ENCODE measurements at places on chromosomes 7 and 10. TPM values are rescaled to one million over a fixed set of nuclear protein-coding genes. Genes with fewer than 3 reads are reported as not detected.

FOXI2 gene
- not detected for total RNA-seq

PARP12 gene
- total RNA-seq = 4.8 TPM

HTR7 gene
- total RNA-seq = 0.26 TPM

GPR85 gene
- not detected for total RNA-seq

THNSL1 gene
- 3.2 TPM for total RNA-seq

ATP5MK gene
- total RNA-seq = 670 TPM

OR2A5 gene
- total RNA-seq = not detected

DRGX gene
- not detected for total RNA-seq

RAB19 gene
- not detected for total RNA-seq

SLC13A4 gene
- not detected for total RNA-seq

LRRC18 gene
- total RNA-seq = not detected

FIGNL1 gene
- total RNA-seq = 9.5 TPM

PRPS1L1 gene
- total RNA-seq = not detected

TAS2R5 gene
- not detected for total RNA-seq

DNA sequence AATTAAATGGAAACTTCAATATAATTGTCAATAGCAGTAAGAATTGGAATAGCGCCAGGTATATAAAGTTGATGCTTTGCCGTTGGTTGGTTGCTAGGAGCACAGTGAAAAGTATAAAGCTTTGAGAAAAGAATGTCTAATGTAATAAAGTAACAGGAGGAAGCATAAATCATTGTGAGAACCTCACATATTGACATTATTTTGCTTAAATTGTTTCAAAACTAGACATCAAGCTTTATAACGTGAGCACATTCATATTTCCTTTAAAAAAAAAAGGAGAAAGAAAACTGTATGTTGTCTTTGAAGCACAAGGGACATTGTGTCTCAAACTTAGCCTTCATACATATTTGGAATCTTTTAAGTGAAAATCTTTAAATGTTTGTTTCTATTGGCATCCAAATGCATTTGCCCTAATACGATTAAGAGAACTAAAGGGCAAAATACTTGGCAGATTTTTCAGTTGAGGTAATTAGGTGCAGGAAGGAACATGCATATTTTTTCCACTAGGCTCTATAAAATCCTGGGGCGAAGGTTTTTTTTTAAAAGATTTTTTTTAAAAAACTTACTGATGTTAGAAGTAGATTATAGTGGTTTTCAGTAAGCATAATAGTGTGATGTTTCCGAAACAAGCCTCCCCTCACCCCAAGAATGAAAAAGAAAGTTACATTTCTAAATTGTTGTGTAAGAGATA is 92.4 kb downstream of the ARID5B start:
- DNase-seq = no peak

GRCh38 chr7:92720604-92721350 is 115.6 kb downstream of the CDK6 start:
- DNase-seq = no peak

GRCh38 chr10:26837139-26837538 is 23.6 kb downstream of the ABI1 start:
- DNase-seq = no peak

DNA sequence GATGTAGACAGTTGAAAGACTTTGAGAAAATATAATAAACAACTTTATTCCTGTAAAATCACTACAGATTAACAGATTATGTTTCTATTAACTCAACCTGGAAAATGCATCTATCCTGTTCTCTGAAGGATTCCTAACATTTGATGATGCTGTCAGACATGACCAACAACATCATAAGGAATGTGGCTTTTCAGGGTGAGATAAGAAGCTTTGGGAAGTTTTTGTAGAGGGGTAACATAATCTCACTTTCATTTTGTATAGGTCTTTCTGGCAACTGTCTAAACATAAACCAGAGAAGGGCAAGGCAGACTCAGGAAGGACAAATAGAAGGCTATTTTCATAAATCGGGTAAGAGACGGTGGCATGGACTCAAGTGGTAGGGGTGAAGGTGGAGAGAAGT is 112.2 kb downstream of the TES start:
- no peak for DNase-seq

GRCh38 chr7:47688311-47689100 is 106.6 kb upstream of the TNS3 start:
- DNase-seq = no peak

DNA sequence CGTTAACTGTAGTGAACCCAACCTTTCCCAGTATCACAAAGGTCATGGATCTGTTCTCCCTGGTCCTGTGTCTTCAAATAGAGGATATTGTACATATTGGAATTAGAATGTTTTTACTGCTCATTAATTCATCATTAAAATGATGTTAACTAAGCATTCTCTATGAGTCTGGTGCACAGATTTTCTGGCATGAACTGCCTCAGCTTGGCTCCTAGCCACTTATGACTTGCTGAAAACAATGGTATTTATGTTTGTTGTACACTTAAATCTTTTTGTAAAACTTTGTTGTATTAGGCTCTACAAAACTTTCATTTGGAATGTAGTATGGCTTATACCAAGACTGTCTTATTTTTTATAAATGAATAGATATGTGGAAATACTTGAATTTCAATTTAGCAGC is 329.4 kb downstream of the TFEC start:
- DNase-seq = no peak

DNA sequence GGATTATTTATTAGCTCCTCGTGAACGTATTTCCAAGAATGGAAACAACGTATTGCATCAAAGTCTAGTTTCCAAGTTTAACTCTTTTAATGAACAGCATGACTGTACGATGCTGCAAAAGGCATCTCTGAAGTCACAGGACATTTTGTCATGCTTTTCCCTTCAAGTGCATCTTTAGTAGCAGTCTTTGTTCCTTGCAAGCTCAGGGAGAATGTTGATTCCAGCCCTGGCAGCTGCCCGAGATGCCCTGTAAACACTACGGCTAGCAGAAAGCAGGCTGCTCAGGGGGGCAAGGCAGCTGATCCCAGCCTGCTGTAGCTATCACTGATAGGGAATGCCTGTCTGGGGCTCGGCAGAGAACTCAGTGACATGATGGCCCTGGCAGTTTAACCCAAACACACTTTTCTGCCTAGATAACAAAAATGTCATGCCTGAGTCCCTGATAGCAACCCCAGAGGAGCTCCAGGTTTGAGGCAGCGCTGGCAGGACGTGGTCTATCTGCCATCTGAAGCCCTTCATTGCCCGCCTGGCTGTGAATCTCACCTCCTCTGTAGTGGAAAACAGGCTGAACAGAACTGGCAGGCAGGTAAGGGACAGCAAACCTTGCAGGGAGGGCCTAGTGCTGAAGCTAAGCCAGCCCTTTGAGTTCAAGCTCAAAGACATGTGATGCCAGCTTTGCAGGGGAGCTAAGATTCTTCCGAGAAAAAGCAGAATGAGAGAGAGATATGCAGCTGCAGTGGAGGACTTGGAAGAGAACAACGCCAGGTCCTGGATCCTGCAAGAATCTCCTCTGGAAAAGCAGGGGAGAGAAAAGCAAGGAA is 264.6 kb downstream of the SNX10 start:
- DNase-seq = no peak

DNA sequence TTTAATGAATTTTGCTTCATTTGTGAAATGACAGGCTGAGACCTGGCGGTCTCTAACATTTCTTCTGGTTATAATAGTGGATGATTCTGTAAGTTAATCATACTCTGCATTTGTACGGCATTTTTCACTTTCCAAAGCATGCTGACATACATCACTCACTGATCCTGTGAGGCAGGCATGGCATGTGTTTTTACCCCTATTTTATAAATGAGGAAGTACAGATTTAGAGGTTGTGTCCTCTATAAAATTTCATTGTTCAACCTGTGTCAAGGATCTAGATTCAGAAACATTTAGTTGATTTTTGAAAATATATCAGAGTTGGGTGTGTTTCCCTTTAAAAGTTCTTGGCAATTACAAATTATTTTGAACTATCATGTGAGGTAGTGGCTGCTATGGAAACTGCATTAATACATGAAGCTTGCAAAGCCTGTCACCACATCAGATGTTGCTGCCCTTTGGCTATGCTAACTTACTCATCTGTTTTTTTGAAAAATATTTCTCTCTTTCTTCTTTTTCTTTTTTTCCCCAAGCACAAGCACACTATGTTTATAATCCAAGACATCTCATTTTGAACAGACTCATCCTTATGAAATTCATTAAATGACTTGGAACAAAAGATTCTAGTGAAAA is 172.7 kb downstream of the GNAI1 start:
- DNase-seq = no peak

- DNase-seq = no peak
Observed at GRCh38 chr10:97059006-97059871, 126.5 kb downstream of the SLIT1 start.

- no peak for DNase-seq
Observed at GRCh38 chr7:36070230-36070629, 82.8 kb upstream of the EEPD1 start.

DNA sequence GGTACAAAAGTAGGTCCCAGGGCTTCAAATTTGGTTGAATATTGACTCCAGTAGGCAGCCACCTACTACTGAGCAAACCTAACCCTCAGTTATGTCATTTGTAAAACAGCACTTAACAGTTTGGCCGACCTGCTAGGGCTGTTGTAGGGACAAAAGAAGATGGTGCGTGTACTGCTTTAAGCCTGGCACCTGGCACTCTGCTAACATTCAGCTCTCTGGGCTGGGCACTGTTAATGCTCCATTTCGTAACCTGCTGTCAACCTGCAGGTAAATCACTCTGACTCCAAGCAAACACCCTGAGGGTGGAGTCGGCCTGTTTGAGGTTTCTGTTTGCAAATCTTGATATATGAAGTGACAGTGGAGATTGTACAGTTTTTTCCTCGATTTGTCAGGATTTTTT is 7.2 kb downstream of the ZKSCAN1 start:
- no peak for DNase-seq

GRCh38 chr7:155228459-155228845 is 69.2 kb upstream of the INSIG1 start:
- no peak for DNase-seq

- no peak for DNase-seq
Observed at GRCh38 chr7:15678653-15679052, 7.8 kb downstream of the MEOX2 start.

DNA sequence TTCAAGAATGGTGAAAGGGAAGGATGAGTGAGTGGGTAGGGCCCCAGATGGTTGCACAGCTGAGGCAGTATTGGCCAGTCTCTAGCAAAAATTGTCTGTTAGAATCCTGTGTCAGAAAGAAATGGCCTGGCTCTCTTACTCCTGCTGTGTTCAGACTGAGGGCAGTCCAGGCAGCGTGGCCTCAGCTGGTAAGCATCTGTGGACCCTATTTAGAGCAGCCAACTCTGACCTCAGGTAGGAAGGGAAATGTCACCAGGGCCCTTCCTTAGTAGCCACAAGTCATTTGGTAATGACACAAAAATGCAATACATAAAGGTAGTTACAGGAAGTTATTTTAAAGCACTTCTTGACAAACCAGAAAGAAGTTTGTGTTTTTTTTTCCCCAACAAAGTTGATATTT is 1194.7 kb downstream of the CNTNAP2 start:
- no peak for DNase-seq

DNA sequence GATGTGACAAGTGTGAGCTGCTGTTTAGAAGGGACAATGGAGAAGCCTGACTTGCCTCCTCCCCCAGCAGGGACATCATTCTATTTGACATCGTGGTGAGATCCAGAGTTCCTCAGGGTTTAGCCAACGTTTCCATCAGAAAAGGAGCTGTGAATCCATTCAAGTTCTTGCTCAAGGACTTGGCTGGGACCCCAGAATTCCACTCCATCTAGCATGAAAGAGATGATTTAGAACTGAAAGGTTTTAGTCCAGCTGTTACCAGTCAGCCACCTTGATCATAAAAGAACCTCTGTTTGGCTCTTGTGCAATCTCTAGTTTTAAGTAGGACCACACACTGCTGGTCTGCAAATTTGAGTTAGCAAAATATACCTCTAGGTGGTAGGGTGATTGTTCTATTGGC is 337.6 kb downstream of the FRMD4A start:
- DNase-seq = peak; percentile 55

- no peak for DNase-seq
Observed at GRCh38 chr7:41567031-41567730, 135.7 kb downstream of the INHBA start.

- no peak for DNase-seq
Observed at GRCh38 chr7:111113263-111114017, 22.5 kb downstream of the LRRN3 start.
